Activated naive CD4-positive, alpha-beta T cell (primary cell): ENCODE measurements at places on chromosomes 16 and 17.

GRCh38 chr17:69608808-69609472 is 194.4 kb downstream of the MAP2K6 start:
- no peak for DNase-seq

- no peak for DNase-seq
Observed at GRCh38 chr16:74649839-74650504, 16.7 kb downstream of the RFWD3 start.

- no peak for DNase-seq
Observed at GRCh38 chr17:74190807-74191406, 12.6 kb upstream of the RPL38 start.

GRCh38 chr16:65012357-65012756 is 109.5 kb downstream of the CDH11 start:
- DNase-seq: no peak

- DNase-seq: no peak
Observed at GRCh38 chr17:49012769-49013255, 15.6 kb downstream of the IGF2BP1 start.

DNA sequence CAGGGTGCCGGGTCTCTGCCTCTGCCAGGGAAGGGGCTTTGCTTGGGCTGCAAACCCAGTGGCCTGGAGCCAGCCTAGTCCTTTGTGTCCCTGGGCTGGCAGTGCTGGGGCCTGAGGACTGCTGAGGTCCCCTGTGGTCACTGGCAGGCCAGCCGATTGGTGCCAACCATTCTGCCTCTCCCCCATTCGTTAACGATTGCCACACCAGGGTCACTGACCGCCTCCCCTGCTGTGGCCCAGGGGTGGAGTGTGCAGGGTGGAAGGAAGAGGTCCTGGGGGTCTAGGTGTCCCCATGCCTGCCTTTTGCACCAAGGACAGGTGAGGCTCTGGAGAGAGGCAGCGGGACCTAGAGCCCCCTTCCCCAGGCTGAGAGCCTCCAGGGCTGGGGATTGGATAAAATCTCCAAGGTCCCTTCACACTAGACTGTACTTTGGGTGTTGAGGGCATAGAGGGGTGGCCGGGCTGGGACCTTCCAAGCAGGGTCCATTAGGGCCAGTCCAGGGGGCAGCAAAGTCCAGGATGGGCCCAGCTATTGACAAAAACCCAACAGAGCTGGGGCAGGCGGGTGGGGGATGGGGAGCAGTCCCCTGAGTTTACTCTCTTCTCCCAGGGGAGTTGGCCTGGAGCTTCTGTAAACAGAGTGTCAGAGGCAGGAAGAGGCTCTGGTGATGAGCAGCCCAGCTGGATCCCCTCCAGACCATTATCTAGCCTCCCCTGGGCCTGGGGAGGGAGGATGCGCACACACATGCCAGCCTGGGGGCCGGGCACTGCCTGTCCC is 1.1 kb downstream of the VASN start:
- DNase-seq: no peak
